ENCODE measurements at places on chromosomes 13 and 19.

DNA sequence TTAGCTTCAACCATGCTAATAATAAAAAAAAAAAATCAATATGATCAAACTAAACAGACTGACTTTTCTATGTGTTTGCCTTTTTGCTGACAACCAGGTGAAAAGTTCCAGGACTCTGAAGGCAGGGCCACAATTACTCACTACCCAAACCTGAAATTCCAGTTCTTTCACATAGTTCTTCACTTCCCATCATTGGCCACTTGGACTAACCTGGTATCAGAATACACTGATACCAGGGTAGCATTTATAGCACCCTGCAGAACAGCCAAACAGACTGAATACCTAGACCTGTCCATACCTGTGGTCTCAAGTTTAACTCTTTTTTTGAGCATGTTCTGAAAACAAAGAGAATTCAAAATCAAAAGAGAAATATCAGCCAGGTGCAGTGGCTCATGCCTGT lies 25.1 kb downstream of the ELF1 start:
- DNase-seq, result no peak

DNA sequence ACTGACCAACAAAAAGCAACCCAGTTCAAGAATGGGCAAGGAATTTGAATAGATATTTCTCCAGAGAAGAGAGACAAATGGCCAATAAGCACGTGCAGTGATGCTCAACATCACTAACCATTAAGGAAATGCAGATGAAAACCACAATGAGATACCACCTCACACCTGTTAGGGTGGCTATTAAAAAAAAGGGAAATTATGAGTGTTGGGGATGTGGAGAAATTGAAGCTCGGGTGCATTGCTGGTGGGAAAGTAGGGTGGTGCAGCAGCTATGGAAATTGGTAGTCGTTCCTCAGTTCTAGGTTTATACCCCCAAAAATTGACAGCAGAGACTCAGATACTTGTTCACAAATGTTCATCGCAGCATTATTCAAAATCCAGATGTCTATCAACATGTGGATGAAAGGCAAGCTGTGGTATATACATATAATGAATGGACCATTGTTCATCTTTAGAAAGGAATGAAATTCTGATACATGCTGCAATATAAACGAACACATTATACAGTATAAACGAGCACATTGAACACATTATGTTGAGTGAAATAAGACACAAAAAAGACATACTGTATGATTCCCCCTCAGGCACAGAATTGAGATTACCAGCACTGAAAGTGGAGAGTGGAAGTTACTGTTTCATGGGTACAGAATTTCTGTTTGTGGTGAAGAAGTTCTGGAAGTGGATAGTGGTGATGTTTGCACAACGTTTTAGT lies 927 bp downstream of the CHAMP1 start:
- DNase-seq, result no peak

DNA sequence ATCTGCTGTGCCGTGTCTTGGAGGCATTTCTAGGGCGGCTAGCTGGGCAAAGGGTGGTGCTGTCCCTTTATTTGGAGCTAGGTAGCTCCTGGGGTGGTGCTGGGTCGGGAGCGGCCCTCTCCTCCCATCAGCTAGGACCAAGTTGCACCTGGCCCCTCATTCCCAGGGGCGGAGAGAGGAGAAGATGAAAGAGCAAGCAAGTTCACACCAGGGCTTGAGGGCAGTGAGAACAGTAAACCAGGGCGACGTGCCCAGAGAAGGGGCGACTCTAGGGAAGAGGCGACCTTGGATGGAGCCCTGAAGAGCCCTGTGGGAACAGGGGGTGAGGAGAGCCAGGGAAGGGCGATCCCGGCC lies 17.0 kb upstream of the KCNN1 start:
- DNase-seq, result no peak

DNA sequence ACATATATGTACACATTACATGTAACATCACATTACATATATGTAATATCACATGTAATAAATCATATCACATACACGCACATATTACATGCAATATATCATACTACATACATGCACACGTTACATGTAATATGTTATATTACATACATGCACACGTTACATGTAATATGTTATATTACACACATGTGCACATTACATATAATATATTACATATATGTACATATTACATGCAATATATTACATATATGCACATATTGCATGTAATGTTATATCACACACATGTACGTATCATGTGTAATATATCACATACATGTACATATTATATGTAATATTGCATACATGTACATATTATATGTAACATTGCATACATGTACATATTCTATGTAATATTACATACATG lies 77.6 kb downstream of the GADD45B start:
- no peak for DNase-seq

GRCh38 chr19:35805526-35806102 lies 7.0 kb downstream of the PRODH2 start:
- DNase-seq, result no peak

DNA sequence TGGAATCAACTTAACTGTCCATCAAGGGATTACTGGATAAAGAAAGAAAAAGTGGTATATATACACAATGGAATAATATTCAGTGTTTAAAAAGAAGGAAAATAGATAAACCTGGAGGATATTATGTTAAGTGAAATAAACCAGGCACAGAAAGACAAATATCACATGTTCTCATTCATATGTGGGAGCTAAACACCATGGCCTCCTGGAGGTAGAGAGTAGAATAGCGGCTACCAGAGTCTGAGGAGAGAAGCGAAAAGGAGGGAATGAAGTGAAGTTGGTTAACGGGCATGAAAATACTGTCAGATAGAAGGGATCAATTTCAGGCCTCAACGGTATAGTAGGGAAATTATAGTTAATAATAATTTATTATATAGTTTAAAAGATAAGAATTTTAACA lies 147.5 kb upstream of the OBI1 start:
- DNase-seq, result no peak

GRCh38 chr13:29746148-29746677 lies 104.2 kb downstream of the UBL3 start:
- no peak for DNase-seq

DNA sequence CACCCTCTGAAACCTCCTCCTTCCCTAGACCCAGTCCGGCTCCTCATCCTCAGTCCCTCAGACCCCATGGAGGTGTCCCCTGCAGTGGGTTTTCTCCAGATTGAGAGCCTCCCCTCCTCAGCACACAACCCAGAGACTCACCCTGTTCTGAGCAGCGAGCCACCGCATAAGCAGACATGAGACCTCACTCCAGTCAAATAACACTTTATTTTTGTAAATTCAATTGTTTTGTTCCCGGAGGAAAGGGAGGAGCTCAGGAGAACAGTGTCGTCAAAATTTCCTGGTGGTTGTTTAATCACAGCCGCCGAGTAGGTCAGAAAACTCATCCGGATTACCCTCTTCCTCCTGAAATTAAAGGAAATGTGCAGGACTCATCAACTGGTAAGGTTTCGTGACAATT lies 57.5 kb downstream of the ERICH4 start:
- no peak for DNase-seq

DNA sequence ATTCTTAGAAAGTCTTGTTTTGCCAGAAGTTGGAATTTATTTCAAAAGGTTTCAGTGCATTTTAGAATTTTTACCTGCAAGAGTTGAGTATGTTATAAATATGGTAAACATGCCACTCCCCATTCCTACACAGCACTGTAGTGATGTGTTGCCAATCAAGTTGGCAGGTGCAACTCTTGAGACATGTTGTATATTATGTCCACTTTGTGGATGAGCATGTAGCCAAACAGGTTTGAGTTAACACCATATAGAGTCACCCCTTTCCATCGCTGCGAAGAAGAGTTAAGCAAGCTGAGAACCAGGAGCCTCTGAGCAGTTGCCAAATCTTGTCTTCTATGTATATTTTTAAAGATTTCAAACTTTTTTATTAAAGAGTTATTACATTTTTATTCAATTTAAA lies 359.8 kb downstream of the LMO7 start:
- DNase-seq, result no peak

DNA sequence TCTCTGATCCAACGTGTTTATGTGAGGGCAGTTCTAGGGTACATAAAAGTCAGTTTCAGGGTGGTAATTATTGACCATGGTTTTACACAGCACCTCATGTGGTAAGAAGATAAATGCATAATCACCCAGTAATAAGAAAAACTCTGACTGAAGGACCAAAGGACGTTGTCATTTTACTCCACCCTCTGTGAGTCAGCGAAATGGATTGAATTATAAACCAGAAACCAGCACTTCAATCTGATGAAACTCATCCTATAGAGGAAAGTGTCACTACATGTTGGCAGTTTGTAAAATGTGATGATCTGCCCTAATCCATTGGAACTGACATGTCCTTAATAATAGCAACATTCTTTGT lies 406.8 kb downstream of the KLF5 start:
- no peak for DNase-seq

- no peak for DNase-seq
Observed at GRCh38 chr13:78497702-78498355, 105.5 kb downstream of the POU4F1 start.

- peak; percentile 45 for DNase-seq
Observed at GRCh38 chr19:50500060-50500752, 10.8 kb downstream of the JOSD2 start.

DNA sequence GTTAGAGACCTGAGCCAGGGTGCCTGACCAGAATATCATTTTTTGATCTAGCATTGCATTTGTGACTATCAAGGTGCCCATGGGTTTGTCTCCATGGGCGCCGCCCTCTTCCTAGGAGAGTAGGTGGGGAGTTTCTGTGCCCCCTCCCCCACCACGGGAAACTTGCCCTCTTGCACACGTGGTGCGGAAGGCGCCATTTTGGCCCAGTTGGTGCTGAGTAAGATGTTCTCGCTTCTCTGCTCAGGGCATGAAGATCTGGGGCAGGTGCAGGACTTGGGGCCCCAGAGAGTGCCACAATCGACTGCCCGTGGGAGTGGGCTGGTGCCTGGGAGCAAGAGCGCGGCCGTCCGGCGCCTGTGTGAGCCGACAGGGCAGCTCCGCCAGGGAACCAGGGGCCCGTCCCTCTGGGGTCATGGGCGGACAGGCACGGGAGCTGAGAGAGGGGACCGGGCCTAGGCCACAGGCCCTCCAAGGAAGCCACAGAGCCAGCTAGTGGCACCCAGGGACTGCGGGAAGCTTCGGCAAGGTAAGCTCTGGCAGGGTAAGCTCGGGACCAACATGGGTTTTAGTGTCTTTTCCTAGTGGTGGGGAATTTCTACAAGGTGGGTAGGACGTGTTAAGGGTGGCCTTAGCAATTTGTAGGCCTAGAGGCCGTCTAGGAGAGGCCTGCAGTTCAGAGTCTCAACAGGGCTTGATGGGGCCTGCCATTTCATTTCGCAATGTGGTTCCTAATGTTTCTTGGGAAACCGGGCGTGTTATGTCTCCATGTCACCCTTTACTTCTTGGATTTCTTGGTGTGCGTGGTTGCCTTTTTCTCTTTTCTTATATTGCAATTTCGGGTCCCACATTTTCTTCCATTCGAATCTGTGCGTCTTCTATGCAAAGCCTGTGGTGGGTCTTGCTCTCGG lies 14.5 kb downstream of the SACS start:
- DNase-seq, result no peak

DNA sequence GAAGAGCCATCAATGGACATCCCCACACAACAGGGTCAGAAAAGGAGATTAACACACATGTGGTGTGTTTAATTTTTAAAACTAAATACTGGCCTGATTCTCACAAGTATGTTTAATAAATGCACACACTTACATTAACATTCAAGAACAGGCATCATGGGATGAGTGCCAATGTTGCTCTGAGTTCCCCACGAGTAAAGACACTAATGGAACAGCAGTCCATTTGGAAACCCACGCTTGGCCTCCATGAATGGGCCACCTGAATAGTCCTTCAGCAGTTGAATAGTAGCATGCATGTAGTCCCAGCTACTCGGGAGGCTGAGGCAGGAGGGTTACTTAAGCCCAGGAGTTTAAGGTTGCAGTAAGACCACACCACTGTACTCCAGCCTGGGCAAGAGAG lies 195.2 kb upstream of the IPO5 start:
- no peak for DNase-seq

- DNase-seq, result no peak
Observed at GRCh38 chr13:65310663-65311328, 1919.3 kb downstream of the PCDH9 start.

DNA sequence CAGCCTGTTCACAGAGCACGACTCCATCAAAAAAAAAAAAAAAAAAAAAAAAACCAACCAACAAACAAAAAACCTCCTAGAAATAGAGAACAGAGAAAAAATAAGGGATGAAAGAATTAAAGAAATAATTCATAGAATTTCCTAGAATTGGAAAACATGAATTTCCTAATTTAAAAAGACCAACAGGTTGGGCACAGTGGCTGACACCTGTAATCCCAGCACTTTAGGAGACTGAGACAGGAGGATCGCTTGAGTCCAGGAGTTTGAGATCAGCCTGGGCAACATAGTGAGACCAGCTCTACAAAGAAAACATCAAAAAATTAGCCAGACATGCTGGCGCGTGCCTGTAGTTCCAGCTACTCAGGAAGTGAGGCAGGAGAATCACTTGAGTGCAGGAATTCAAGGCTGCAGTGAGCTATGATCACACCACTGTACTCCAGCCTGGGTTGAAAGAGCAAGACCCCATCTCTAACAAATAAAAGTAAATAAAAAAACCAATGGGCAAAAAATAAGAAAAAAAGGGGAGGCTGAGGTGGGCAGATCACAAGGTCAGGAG lies 6.5 kb downstream of the SPART start:
- DNase-seq, result no peak

DNA sequence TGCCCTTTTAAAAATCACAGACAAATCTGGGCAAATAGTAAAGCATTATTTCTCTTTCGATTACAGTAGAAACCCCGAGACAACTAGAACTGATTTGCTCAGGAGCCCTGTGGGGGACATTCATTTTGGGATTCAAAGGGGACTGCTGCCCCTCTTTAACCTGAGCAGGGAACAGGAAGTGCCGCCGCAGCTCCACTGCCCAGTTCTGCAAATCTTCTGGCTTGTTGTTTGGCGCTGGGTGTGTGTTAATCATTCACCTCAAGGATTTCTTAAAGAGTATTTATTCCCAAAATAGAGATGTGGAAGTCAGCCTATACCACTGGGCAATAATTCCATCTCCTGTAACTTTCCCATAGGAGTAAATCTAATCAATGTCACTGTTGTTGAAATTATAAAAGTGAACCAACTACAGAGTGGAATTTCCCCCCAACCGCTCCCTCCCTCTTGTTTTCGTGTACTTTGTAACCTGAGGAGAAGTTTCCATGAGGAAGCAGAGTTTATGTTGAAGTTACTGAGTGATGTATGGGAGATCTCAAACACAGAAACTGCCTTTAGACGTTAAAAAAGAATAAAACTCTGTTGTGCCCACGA lies 515.8 kb downstream of the KLF12 start:
- DNase-seq, result no peak
